HFF-Myc (cell line): ENCODE measurements at places on chromosomes 12 and 14.

GRCh38 chr14:103696070-103696402 lies 19.2 kb downstream of the XRCC3 start:
- no peak for DNase-seq

DNA sequence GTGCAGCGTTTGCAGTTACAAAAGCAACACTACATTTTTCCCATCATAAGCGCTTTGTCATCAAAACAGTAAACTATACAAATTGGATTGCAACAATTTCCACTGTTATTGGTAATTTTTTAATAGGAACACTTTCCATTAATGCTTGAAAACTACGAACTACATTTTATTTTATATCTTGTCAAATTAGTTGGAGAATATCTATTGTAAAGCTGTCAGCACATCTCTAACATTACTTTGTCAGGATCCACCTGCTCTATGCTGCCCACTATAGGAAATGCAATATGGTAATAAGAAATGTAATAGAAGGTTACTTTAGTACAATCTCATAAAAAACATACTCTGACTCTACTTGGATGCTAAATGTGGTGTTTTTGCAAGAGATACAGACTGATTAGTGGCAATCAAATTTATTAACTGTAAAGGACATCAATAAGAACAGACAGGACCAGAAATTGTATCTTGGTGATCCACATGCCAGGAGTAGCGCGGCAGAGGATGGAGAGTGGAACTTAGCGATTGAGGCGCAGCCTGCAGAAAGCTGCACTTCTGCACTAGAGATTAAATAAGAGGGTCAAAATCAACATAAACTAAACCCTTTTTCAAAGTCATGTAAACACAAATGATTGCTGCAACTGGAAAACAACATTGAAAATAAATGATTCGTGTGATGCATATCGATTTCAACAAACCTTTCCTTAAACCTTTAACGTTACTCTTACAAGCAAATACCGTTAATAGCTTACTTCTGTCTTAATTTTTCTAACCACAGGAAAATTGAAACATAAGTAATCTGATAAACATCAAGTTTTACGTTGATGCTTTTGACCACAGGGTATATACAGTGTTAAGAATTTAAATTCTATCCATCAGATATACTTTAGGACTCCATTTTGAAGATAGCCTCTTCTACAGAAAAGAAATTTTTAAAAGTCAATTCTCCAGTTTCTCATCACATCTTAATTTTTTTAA lies 3.6 kb upstream of the ARID2 start:
- DNase-seq = no peak

DNA sequence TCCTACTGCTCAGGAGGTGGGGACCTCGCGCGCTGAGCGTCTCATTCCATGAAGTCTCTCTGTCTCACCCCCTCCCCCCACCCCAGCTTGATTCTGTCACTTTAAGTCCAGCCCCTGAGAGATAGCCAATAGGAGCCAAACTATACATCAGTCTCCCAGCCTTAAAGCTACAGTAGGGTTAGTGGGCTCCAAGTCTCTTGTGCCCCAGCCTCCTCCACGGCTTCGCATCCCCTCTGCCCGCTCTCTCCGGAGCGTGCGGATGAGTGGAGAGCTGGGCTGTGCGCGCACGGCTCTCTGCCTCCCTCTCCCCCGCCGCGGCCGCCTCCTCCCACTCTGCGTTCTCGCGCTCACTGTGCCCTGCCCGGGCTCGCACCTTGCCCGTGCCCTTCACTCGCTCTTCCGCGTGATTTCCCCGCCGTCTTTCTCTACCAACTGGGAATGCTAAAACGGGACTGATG lies at the start of gene ESRRB:
TSS of gene ESRRB (plus strand) at position 191 of the 458 bp plus-strand sequence. CDS start at position 456, 265 bp downstream.
- DNase-seq = no peak

- no peak for DNase-seq
Measured at GRCh38 chr12:6193853-6194815, 6.1 kb upstream of the CD9 start.

GRCh38 chr12:100576331-100577036 lies 3.0 kb downstream of the GAS2L3 start:
- DNase-seq = peak; percentile 44

DNA sequence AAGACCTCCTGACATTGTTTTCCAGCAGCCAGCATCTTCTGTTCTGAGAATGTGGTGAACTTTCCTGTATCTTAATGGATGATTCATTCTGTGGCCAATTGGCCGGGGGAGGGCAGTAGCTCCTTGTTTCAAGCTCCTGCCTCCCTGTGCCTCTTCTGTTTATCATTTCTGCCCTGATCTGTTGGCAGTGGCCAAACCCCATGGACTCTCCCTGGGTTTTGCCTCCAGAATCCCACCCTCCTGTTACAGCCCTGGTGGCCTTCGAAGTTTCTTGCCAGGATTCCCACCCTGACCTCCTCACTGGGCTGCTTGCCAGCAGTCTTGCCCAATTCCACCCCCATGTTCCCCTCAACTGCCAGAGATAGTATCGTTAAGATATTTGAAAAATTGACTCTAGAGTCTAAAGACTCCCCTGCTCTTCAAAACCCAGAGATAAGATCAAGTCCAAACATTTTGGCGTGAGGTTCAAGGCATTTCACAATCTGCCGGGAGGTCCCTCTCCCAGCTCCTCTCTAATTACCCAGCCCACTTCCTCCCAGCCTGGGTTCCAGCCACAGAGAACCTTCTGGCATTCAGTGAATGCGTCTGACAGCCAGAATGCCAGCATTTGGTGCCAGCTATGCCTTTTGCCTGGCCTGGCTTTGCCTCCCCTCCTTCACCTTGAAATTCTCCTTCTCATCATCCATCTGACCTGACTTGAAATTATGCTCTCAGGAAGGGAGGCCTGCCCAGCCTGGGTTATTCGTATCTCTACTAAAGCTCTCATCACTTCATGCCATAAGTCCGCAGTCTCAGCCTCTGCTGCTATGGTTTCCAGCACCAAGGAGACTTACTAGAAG lies 37.7 kb upstream of the TXNRD1 start:
- DNase-seq = peak; percentile 72

- no peak for DNase-seq
Measured at GRCh38 chr14:38053666-38054065, 154.0 kb upstream of the SSTR1 start.

DNA sequence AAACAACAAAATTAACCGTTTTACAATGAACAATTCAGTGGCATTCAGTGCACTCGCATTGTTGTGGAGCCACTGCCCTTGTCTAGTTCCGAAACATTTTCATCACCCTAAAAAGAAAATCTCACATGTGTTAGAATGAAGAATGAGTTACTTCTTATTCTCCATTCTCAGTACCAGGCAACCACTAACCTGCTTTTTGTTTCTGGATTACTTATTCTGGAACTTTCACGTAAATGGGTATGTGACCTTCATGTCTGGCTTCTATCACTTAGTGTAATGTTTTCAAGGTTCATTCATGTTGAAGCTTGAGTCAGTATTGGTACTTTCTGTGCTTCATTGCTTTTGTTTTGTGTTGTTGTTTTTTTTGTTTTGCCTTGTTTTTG lies 15.6 kb downstream of the RCOR1 start:
- no peak for DNase-seq

- DNase-seq = no peak
Measured at GRCh38 chr12:95859344-95859816, 628 bp downstream of the SNRPF start.

DNA sequence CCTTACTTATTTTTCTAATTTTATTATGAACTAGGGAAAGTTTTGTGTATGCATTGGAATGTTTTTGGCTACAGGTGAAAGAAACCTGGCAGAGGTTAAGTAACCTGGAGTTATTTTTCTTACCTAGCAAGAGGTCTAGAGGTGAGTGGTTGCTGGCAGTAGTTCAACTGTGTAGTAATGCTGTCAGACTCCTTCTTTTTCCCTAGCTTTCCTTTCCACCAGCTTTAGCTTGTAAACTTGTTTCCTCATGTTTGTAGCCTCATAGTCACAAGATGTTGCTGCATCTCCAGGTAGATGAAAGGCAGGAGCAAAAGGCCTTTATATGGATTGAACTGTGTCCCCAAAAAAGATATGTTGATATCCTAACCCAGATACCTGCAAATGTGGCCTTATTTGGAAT lies 105.1 kb upstream of the AMIGO2 start:
- no peak for DNase-seq

DNA sequence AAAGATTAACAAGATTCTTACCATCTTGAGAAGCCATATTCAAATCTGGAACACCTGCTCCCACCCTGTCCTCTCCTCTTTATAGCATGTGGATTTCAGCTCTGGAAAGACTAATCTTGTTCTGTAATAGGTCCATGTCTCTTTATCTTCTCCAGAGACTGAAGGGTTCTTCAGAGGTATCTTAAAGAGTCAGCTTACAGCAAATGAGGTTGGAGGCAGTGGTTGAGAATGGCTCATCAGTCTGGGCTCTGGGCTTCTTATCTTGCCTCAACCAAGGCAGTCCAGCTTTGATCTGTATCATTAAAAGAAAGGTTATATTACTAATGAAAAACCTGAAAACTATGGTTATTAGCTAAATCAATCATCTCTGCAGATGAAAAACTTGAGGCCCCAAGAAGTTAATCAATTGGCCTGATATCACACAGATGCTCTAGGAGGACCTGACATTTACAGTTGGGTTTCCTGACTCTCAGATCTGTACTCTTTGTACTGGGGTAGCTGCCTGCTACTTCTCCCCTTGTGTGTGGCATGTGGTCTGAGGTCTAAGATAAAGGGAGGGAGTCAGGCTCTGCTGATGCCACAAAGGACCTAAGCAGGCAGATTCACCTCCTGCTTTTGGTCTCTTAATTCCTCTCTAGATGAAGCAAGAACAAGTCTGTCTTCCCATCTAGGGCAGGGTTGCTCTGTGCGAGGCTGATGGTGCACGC lies 1.7 kb upstream of the AKAP6 start:
- DNase-seq = no peak

GRCh38 chr12:31369712-31370521 lies 44.0 kb upstream of the SINHCAF start:
- peak; percentile 58 for DNase-seq

GRCh38 chr12:107760207-107760808 lies 629 bp downstream of the PRDM4 start:
- no peak for DNase-seq

GRCh38 chr12:107242189-107242588 lies 148.8 kb upstream of the CRY1 start:
- DNase-seq = no peak

- DNase-seq = no peak
Measured at GRCh38 chr12:47080725-47081502, 1.2 kb upstream of the AMIGO2 start.

GRCh38 chr14:85444635-85445034 lies 85.3 kb upstream of the FLRT2 start:
- peak; percentile 33 for DNase-seq

- no peak for DNase-seq
Measured at GRCh38 chr12:53960187-53961024, 5.7 kb downstream of the HOXC12 start.

GRCh38 chr14:64363265-64363846 lies 24.8 kb upstream of the MTHFD1 start:
- no peak for DNase-seq
